ENCODE measurements at places on chromosomes 1 and 21. TPM values are rescaled to one million over a fixed set of nuclear protein-coding genes. Genes with fewer than 3 reads are reported as not detected.

- no peak for DNase-seq
Measured at GRCh38 chr1:46546210-46546609, 5.2 kb downstream of the KNCN start.

DNA sequence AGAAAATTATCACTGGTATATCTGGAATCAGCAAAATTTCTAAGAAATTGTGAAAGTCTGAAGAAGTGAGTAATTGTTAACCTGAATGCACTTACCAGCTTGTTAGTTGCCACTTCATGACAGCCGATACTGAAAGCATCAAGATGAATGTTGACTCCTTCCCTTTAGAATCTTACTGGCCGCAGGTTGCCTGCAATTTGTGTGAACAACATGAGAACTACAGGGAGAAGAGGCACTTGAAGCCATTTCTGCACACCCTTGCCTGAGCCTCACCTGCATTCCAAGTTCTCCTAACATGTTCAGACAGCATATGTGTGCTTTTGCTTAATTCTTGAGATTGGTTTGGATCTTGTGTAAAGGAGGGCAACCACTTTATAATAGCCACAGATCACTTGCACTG, 59.2 kb upstream of the SSX2IP start:
- no peak for DNase-seq

- DNase-seq = no peak
Measured at GRCh38 chr1:197076585-197076984, 9.5 kb upstream of the F13B start.

DNA sequence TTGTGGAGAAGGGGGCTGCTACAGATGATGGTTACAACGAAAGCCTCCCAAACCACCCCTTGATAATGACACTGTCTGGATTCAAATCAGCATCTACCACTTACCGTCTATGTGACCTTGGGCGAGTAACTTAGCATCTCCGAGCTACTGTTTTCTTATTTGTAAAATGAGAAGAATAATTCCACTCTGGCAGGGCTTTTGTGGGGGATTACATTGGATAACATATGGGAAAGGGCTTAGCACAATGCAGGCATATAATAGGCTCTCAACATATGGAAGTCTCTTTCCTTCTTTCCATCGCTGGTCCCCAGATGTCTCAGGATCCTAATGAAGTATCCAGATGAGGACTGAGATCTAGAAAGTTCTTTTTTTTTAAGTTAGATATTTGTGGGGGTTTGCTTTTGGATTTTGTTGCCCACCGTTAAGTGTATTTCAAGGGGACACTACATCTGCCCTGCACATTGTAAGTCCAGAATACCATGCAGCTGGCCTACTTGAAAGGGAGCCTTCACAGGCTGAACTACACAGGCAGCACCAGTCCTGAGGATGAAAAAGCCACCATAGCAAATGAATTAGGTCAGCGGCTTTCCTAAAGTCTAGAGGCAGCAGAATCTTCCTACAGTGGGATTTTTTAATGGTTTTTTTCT, 172.2 kb upstream of the IRF2BP2 start:
- no peak for DNase-seq

DNA sequence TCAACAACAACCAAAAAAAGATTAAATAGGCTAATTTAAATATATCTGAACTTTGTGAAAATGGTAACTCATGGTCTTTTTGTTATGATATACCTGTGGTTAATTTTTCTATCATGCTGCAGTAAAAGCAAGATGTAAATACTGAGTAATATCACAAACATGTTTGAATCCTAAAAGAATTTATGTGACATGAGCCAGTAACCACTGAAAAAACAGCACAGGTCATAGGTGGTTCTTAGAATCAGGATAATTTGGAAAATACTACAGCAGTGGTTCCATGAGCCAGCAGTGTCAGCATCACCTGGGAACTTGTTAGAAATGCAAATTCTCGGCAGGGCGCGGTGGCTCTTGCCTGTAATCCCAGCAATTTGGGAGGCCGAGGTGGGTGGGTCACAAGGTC, 4.1 kb downstream of the ATP5IF1 start:
- no peak for DNase-seq

Gene ARMH1
- total RNA-seq = 0.59 TPM

GRCh38 chr1:64437453-64437852, 32.5 kb upstream of the CACHD1 start:
- DNase-seq = no peak

DNA sequence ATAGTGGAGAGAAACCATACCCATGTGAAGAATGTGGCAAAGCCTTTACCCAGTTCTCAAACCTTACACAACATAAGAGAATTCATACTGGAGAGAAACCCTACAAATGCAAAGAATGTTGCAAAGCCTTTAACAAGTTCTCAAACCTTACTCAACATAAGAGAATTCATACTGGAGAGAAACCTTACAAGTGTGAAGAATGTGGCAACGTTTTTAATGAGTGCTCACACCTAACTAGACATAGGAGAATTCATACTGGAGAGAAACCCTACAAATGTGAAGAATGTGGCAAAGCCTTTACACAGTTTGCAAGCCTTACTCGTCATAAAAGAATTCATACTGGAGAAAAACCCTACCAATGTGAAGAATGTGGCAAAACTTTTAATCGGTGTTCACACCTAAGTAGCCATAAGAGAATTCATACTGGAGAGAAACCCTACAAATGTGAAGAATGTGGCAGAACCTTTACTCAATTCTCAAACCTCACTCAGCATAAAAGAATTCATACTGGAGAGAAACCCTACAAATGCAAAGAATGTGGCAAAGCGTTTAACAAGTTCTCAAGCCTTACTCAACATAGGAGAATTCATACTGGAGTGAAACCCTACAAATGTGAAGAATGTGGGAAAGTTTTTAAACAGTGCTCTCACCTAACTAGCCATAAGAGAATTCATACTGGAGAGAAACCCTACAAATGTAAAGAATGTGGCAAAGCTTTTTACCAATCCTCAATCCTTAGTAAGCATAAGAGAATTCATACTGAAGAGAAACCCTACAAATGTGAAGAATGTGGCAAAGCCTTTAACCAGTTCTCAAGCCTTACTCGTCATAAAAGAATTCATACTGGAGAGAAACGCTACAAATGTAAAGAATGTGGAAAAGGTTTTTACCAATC, 80.0 kb downstream of the JMJD4 start:
- DNase-seq = no peak

DNA sequence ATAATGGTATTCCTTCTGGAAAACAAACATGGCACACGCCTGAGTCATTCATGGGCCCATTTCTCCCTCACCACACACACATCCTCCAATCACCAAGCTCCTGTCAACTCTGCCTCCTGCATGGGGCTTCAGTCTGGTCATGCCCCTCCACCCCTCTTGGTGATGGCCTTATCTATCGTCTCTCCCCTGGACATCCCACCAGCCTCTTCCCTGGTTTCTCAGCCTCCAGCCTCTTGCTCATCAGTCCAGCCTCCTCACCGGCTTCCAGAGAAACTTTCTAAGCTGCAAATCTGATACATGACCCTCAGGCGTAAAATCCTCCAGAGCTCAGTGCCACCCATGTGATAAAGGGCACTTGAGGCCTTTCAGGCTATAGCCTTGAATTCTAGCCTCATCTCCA, 243.9 kb downstream of the FOXD2 start:
- no peak for DNase-seq

Gene KCNJ10
- 0.08 TPM for total RNA-seq

DNA sequence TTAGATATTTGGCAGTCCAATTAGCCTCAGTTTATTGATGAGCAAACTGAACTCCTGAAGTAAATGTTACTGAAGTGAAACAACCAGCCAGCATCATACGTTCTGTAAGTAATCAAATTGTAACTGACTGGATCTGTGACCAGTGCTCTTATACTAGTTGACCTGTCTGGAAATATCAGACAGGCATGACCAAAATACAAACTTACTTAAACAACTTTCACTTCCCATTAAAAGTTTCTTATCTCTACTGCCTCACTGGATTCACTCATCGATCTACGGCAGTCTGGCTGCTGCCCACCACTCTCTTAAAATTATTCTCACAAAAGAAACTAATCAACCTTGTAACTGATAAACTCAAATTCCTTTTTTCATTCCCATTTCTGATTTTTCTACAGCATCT, 56.4 kb downstream of the WDR3 start:
- no peak for DNase-seq

Gene ADAMTS5
- 2.5 TPM for total RNA-seq

Gene VPS72
- total RNA-seq = 66.0 TPM

Gene KRTAP12-2
- not detected for total RNA-seq

GRCh38 chr1:43983253-43983899, 4.4 kb downstream of the B4GALT2 start:
- DNase-seq = no peak

Gene NBPF1
- 20.9 TPM for total RNA-seq

Gene LEMD1
- total RNA-seq = not detected

- no peak for DNase-seq
Measured at GRCh38 chr1:107004421-107004820, 52.1 kb upstream of the PRMT6 start.

DNA sequence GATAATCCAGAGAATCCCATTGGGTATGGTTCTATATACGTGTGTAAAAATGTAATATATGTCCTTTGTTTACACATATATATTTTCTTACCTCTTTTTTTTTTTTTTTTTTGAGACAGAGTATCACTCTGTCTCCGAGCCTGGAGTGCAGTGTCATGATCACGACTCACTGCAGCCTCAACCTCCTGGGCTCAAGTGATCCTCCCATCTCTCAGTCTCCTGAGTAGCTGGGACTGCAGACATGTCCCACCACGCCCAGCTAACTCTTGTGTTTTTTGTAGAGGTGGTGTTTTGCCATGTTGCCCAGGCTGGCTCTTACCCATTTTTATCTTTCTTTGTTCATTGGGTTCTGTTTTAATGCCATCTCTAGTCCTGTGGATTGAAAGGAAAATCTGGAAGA, 59.5 kb downstream of the ZBTB17 start:
- no peak for DNase-seq

Gene KRTAP7-1
- total RNA-seq = not detected

Gene ACTA1
- total RNA-seq = 8,109 TPM

Gene ADGRL4
- 8.9 TPM for total RNA-seq

Gene RNPEP
- total RNA-seq = 15.0 TPM

DNA sequence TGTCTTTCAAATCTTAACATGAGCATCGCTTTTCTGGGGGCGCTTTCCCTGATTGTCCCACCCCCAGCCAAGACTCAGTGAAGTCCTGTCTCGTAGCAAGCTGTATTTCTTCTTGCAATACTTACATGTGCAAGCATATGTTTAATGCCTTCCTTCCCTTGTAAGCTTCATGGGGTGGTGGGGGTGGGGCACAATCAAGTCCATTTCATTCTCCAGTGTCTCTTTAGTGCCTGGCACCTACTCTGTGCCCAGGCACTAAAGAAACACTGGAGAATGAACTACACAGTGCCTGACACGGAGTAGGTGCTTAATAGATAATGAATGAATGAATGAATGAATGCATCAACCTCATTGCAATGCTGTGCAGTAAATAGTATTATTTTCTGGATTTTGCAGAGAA, 143.1 kb downstream of the PLPP3 start:
- no peak for DNase-seq

- no peak for DNase-seq
Measured at GRCh38 chr1:1442069-1442770, 6.7 kb downstream of the VWA1 start.

Gene PCP4L1
- 0.45 TPM for total RNA-seq

- peak; percentile 30 for DNase-seq
Measured at GRCh38 chr1:43446388-43446740, 7.4 kb downstream of the HYI start.

Gene ANGPTL3
- not detected for total RNA-seq

Gene CAP1
- total RNA-seq = 61.4 TPM

GRCh38 chr1:218718206-218718605, 373.1 kb downstream of the TGFB2 start:
- no peak for DNase-seq

Gene FAM78B
- 8.2 TPM for total RNA-seq

GRCh38 chr21:36747815-36748383, 49.0 kb downstream of the SIM2 start:
- DNase-seq = peak; percentile 64

GRCh38 chr1:180137776-180138175, 16.9 kb upstream of the QSOX1 start:
- no peak for DNase-seq

GRCh38 chr21:44079846-44080245, 27.4 kb upstream of the PWP2 start:
- DNase-seq = no peak

DNA sequence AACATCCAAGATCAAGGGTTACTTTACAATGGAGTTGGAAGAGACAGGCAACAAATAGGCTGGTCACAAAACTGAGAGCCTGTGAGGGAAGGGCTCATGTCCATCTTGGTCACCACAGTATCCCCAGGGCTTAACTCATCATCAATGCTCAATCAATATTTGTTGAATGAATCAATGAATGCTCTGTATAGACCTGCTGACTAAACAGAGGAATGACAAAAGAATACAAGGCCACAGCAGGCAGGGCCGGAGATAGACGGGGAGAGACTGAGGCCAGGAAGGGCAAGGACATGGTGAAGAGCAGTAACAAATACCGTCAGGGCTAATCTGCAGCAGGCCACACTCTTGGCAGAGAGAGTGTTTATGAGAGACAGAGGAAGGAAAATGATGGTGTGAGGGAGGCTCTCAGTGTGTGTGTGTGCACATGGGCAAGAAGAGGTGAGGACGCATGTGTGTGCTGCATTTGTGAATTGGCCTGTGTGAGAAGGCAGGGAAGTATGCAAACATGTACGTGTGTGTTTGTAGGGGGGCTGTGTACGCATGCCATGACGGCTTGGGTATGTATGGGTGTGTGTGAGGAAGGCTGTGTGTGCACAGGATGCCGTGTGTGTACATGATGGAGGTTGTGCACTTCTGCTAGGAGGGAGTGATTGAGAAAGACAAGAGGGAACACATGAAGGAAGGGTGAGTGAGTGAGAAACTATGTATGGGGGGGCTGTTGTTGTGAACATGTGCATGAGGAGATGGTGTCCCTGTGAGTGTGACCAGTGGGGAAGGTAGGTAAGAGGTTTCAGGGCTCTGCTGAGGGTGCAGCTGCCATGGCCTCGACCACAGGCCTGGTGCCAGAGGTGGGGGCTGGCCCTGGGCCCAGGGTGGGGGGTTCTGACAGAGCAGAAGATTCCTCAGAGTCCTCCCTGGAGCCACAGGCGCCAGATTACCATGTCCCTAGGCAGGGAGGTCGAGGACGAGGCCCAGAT, 15.4 kb downstream of the AHDC1 start:
- no peak for DNase-seq

DNA sequence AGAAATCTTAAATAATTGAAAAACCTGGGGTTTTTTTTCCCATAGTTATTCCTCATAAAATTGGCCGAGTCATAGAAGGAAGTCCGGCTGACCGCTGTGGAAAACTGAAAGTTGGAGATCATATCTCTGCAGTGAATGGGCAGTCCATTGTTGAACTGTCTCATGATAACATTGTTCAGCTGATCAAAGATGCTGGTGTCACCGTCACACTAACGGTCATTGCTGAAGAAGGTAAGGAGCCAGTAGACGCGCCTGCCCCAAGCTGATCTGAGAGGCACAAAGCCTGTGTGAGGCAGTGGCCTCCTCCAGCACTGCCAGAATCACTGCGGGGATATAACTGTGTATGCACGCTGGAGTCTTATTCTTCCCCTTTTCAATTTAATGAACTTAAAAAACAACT, 100.3 kb downstream of the PHTF1 start:
- DNase-seq = no peak
